Cortex of kidney (tissue), 1 donor: ENCODE measurements at places on chromosomes 11 and 22.

DNA sequence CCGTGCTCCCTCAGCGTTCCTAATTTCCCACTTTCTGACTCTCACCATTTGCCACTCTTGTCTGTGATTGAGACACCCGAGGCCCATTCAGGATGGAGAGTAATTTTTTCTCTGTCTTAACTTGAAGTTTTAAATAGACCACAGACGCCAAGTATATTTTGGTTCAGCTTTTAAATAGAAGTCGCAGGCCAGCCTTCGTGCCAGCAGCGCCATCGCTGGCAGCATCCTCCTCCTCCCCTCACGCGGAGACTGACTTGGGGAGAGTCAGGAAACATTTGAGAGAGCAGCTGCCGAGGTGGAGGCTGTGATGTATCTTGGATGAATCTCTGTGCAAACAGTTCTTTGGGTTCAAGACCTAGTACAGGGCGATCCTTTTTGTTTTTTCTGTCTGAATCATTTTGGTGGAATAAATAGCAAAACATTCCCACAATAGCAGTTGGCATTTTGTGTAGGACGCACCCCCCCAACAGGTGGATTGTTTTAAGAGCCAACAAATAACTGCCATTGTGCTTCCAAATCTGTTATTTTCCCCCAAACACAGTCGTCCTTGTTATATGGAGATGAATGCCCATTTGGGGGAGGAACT, 889 bp upstream of the DMC1 start:
- DNase-seq: no peak

DNA sequence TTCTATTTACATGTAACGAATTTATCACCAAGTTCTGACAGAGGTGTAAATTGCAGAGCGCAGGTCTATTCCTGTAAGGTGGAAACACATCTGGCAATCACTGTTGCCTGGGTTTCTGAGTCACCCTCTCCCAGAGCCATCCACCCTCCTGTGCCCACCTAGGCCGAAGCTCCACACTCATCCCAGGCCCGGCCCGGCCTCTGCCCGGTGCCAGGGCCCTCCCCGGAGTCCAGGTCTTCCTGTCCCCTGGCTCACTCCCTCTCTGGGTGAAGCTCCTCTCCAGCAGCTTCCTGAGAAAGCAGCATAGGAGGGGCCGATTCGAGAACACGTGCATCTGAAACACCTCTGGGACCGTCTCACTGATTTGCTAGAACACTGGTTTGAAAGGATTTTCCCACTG, 308.2 kb downstream of the SHANK2 start:
- no peak for DNase-seq

- no peak for DNase-seq
Measured at GRCh38 chr11:8384199-8384821, 120.6 kb upstream of the LMO1 start.

- no peak for DNase-seq
Measured at GRCh38 chr11:132959693-132960092, 572.6 kb downstream of the OPCML start.

GRCh38 chr11:124729571-124729970, 10.2 kb upstream of the NRGN start:
- DNase-seq: no peak

DNA sequence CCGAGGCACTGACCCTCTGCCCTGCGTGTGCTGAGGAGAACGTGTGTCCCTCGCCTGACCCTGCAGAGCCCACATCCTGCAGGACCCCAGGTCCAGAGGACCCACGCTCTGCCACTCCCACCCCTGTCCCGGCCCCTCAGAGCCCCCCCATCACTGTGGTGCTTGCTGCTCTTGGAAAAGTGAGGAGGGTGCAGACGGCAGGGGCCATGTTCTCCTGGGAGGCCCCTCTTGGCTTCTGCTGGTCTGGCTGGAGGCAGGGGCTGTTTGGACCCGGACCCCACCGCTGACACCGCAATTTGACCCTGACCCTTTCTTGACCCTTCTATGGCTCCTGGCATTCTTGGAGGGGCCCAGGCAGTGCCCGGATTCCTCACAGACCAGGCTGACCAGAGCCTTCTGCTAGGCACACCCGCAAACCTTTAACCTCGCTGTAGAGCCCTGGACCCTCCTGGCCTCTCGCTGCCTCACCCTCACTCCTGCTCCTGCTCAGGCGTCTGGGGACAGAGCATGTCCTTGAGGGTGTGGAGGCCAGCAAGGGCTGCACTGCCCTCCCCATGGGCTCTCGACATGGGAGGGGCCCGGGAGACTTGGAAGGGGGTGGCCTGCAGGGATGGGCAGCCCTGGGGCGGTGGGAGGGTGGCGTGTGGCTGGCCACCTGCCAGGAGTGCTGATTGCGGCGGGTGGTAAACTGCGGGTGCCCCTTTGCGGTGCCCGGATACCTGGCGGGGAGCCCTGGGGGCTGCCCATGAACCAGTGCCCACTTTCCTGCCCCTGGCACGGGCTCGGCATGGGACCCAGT, 37.0 kb upstream of the MUC5AC start:
- no peak for DNase-seq

DNA sequence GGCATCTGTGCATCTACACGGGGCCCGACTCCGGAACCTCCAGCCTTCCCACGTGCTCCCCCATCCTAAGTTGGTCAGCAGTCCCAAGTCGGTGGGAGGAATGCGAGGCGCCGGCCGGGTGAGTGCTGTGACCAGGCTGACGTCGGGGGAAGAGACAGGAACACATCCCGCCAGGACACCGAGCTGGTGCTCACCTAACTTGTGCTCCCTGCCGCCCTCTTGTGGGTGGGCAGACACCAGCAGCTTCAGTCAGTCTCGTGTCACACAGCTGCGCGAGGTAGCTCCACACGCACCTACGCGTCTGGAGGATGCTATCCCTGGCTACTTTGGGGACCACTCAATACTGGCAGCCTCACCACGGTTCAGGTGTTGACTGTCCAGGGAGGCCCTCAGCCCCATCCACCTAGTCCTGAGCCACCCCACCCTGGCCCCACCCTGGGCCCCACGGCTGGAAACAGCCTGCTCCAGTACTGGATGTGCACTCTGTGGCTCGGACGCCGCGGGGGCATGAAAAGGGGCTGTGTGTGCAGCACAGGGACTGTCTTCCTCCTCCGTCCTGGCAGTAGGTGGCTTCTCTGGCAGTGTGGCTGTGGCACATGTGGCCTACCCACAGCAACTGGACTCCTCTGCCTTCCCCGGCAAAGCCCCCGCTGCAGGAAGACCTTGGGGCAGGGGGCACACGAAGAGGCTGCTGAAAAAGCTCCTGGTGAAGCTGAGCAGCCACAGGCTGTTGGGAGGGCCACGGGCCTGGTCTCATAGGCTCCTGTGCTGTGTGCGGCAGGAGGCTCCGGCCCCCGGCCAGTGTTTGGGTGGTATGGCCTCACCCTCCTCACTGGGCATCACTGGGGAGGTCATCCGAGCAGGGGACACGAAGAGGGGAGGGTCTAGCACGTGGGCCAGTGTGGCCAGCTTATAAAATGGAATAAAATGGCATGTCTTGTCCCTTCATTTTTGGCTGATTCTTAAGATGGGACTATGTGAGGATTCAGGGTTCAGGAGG, 11.2 kb upstream of the BID start:
- DNase-seq: no peak

- no peak for DNase-seq
Measured at GRCh38 chr11:63892228-63892627, 24.7 kb downstream of the RCOR2 start.

DNA sequence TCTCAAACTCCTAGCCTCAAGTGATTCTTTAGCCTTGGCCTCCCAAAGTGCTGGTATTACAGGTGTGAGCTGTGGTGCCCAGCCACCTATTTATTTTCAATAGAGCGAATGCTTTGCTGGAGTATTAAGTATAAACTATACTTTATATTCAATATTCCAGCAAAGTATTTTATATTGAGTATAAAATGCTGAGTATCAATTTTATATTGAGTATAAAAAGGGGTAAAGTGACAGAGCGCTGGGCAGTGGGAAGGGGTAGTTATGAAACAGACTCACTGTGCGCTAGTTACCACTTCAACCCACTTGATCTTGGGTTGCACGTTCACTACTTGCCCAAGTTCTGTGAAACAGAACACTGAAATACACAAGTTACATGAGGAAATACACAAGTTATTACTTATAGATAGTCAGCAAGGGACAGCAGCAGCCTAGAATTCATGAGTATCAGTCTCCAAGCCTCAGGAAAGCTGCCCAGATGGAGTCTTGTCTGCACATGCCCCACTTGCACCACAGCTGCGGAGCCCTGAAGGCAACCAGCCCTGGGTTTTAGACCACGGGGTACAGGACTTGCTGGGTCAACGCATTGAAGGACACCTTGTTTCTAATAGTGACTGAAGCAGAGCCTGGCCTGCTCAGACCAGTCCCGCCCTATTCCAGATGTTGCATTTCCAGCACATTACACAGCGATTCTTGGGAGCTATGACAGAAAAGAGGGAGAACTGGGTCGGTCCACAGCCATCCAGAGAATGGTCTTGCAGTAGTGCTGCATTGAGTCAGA, 51.6 kb upstream of the SYT13 start:
- no peak for DNase-seq

- DNase-seq: no peak
Measured at GRCh38 chr11:9276571-9276970, 11.4 kb upstream of the DENND5A start.

- no peak for DNase-seq
Measured at GRCh38 chr22:49534386-49534785, 293.3 kb downstream of the BRD1 start.

- no peak for DNase-seq
Measured at GRCh38 chr11:16925561-16926065, 88.6 kb downstream of the PLEKHA7 start.

DNA sequence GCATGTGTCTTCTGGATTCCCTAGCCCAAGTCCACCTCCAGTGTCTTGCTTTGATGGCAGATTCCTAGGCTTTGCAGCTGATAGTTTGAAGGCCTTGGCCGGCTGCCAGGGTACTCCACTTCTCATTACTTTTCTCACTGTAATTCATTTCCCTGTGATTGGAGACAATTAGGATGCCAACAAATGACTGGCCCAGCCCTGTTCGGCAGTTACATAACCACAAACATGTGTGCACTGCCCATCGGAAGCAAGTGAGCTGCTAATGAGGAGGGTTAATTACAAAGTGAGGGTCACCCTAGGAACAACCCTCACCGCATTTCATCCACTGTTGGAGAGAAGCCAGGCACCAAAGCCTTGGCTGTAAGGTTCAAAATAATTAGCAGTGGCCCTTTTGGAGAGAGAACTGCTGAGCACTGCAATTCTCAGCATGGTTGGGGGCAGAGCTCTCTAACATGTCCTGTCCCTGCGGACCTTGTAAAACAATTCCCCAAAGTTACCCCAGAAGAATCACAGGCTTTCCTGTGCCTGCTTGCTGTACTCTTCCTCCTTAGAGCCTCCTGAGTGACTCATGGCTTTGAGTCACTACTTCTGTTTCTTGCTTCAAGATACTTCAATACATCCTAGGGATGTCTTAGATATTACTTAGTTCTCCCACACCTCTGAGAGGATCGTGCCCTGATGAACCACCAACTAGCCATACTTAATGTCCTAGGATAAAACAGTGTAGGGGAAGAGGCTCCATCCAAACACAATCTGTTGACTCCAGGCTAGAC, 109.7 kb upstream of the GALNT18 start:
- DNase-seq: no peak

DNA sequence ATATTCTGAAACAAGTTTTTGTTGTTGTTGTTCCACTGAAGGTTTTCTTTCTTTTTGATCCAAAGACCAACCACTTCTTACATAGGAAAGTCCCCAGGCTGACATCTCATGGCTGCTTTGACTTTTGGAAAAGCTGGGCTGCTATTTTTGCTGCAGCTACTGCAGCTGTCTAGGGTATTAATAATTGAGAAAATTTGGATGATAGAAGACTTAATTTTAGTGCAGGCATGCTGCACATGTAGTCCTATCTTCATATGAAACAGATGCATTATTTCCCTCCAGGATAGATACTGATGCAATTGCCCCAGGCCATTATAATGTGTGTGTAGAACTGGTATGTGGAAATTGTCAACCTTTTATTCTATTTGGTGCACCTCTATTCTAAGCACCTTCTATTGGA, 131.4 kb downstream of the NAV2 start:
- DNase-seq: no peak

DNA sequence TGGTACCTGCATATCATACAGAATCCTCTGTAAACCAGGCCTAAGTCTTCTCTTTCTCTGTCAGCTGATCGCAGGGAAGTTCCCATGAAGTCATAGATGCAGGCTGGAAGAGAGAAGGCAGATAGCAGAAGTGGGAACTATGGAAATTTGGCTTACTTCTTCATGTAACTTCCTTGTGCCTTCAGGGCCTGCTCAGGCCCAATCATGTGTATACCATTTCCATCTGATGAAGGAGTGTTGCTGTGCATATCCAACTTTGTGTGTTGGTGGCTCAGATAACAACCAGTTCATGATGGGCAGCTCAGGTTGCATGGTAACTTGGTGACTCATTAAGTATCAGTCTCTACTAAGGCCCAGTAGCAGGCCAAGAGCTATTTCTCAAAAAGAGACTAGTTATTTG, 53.1 kb upstream of the CEP295 start:
- no peak for DNase-seq

DNA sequence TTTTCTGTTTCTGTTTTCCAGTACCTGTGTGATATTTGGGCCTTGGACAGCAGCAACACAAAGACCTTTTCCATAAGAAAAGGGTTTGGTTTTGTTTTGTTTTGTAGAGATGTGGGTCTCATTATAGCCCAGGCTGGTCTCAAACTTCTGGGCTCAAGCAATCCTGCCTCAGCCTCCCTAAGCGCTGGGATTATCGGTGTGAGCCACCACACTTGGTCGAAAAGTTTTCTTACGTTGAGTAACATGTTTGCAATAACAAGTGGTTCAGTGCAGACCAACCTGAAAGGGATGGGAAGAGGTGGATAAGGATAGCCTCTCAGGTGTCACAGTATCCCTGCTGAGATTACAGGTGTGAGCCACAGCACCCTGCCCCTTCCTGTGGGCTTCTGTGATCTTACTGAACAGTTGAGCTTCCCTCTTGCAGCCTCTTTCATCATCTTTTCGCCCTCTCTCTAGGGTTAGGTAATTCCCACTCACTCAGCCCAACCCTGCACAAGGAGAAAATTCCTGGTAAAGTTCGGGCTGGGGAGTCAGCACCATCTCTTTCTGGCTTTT, 3.5 kb upstream of the MRPL48 start:
- no peak for DNase-seq

GRCh38 chr22:41831828-41832552, 915 bp upstream of the SREBF2 start:
- DNase-seq: no peak

- no peak for DNase-seq
Measured at GRCh38 chr11:88972210-88972609, 93.6 kb downstream of the GRM5 start.

- DNase-seq: no peak
Measured at GRCh38 chr11:75279273-75279672, 38.7 kb downstream of the TPBGL start.

GRCh38 chr11:94877443-94878200, 95.7 kb downstream of the CWC15 start:
- no peak for DNase-seq
